Dermis blood vessel endothelial cell (primary cell): ENCODE measurements at places on chromosomes 1 and 21. TPM values are rescaled to one million over a fixed set of nuclear protein-coding genes. Genes with fewer than 3 reads are reported as not detected.

Gene EPHB2
- total RNA-seq: 35.1 and 42.3 TPM in 2 replicates

Gene PDE4DIP
- 10.5 and 10.9 TPM in 2 replicates for total RNA-seq

Gene NBPF8
- total RNA-seq: 7.3 and 7.7 TPM in 2 replicates

Gene BEND5
- 0.17 and 0.47 TPM in 2 replicates for total RNA-seq
